ENCODE measurements at places on chromosomes 13 and 19.

- no peak for DNase-seq
These were observed 22.5 kb upstream of the ALOX5AP start for GRCh38 chr13:30712536-30713532.

- DNase-seq: no peak
These were observed 25.5 kb downstream of the NEK5 start for GRCh38 chr13:52103386-52103785.

DNA sequence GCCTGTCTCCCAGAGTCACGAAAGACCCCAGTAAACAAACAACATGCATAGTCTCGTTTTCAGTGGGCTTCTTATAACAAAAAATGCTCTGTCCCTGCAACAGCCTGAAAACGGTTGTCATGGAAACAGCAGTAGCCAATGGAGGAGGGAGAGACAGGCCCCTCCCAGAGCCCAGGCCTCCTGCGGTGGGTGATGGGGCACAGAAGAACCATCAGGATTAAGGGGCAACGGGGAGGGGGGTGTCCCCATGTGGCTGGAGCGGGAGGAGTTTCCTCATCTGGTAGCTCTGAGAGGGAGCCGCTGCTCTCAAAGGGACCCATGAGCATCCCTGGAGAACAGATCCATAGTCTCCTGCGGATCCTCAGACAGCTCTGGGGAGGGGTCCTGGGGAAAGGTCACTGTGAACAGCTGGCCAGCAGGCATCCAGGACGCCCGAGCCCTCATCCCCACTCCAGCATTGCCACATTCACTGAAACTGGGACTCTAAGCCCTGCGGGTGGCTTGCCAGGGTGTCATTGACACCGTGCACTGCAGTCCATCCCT is 37.5 kb upstream of the PNMA8B start:
- DNase-seq: no peak

DNA sequence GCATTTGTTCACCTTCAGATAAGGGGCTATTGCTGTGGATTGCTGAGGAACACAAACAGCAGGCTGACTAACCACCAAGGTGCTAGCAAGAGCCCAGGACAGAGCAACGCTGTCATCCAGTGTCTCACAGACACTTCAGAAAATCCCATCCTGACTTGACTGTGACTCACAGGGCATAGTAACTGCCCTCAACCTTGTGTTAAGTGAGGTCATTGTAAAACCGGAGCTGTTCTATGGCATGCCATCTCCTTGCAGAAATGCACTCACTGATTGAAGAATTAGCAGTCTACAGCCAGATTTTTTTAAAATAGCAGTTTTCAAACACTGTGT is 51.1 kb downstream of the TNFRSF19 start:
- DNase-seq: no peak

GRCh38 chr19:31598730-31599238 is 249.5 kb upstream of the TSHZ3 start:
- no peak for DNase-seq

- no peak for DNase-seq
These were observed 78.6 kb upstream of the TEX29 start for GRCh38 chr13:111241862-111242261.

DNA sequence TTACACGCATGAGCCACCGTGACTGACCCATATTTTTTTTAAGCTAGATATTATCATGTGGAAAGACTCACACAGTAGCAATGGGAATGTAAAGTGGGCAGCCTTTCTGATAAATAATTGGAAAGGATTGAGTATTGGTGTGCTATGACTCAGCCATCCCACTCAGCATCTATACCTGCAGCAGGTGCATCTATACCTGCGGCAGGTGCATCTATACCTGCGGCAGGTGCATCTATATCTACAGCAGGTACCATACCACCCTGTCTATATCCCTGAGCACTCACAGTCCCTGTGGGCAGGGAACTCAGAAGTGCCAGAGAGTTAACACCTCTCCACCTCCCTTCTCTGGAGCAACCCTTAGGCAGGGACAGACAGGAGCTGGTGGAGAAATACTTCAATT is 5.2 kb upstream of the LRRC8E start:
- no peak for DNase-seq

- no peak for DNase-seq
These were observed 20.5 kb upstream of the USE1 start for GRCh38 chr19:17194608-17195007.

DNA sequence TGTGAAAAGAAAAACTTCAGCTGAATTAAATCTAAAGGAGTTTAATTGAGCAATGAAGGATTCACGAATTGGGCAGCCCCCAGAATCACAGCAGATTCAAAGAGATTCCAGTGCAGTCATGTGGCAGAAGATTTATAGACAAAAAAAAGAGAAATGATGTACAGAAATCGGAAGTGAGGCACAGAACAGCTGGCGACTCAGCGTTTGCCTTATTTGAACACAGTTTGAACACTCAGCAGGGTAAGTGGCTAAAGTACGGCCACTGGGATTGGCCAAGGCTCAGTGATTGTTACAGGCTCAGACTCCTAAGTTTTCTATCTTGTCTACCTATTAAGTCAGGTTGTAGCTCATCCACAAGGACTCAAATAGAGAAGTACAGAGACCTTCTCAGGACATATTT is 11.6 kb upstream of the CFAP97D2 start:
- no peak for DNase-seq

GRCh38 chr13:48979892-48980291 is 4.2 kb downstream of the FNDC3A start:
- DNase-seq: no peak

- DNase-seq: no peak
These were observed 1.3 kb downstream of the NCLN start for GRCh38 chr19:3186891-3187661.

DNA sequence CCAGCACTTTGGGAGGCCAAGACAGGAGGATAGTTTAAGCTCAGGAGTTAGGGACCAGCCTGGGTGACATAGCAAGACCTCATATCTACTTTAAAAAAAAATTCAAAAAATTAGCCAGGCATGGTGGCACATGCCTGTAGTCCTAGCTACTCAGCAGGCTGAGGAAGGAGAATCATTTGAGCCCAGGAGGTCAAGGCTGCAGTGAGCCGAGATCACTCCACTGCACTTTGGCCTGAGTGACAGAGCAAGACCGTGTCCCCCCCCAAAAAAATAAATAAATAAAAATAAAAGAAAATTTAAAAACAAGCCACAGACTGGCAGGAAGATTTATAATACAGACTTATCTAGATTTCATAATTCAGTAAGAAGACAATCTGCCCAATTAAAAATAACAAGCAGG is 14.8 kb downstream of the PSPC1 start:
- DNase-seq: no peak

DNA sequence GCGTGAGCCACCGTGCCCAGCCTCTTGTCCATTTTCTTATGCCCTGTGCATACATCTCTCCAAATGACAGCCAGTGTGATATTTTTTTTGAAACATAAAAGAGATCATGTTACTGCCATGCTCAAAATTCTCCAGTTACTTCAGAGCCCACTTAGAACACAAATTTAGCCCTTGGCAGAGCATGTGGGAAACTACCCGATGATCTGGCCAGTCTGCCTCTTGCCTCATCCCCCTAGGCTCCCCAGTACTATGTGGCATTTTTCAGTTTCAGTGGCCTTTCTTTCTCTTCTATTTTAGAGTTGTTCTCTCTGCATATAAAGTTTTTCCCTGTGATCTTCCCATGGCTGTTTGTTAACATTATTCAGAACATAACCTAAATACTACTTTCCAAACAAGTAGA is 323.0 kb downstream of the GPC5 start:
- DNase-seq: no peak

GRCh38 chr19:13976446-13976845 is 24.1 kb downstream of the DCAF15 start:
- DNase-seq: no peak

DNA sequence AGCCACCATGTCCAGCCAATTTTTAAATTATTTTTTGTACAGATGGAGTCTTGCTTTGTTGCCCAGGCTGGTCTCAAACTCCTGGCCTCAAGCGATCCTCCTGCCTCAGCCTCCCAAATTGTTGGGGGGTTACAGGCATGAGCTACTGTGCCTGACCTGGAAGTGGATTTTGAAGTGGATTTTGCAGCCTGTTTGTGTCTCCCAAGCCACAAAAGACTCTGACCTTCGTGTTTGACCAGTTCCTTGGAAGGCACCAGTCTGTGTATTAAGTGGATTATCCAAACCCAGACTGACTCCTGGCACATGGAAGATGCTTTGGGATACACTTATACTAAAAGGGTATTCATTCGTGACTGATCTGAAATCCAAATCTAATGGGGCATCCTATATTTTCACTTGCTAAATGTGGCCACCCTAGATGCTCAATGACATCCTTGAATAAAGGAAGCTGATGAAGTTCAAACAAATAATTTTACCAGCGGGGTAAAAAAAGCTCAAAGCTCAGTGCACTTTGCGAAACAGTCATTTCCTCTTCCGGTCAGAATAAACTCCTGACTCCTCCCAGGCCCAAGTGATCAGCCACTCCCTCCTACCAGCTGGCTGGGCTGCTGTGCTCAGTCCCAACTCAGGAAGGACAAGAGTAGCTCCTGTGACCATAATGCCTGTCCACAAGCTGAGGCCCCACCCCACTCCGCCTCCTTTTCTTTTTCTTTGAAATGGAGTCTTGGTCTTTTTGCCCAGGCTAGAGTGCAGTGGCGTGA is 32.6 kb upstream of the GATAD2A start:
- DNase-seq: no peak

DNA sequence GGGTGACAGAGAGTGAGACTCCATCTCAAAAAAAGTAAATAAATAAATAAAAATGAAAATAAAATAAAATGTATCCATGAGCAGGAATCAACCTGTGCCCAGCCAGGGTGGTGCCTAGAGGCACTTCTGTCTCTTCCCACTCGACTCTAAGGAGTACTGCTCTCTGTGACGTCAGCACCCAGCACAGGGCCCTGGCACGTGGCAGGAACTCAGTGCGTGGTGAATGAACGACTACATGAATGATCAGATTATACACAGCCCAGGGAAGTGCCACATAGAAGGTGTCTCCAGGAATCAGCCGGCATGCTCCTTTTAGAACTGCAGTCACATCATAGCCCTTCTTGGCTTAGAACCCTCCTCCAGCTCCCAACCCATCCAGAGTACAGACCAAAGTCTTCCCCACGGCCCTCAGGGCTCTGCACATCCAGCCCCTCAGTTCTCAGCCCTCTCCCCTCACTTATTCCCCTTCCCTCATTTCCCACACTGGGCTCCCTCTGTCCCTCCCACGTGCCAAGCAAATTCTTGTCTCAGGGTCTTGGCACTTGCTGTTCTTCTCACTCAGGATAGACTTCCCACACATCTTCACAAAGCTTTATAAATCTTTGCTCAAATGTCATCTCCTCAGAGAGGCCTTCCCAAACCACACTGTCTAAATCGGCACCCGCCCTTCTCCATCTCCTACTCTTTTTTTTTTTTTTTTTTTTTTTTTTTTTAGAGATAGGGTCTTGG is 4.2 kb downstream of the CLIP3 start:
- no peak for DNase-seq

DNA sequence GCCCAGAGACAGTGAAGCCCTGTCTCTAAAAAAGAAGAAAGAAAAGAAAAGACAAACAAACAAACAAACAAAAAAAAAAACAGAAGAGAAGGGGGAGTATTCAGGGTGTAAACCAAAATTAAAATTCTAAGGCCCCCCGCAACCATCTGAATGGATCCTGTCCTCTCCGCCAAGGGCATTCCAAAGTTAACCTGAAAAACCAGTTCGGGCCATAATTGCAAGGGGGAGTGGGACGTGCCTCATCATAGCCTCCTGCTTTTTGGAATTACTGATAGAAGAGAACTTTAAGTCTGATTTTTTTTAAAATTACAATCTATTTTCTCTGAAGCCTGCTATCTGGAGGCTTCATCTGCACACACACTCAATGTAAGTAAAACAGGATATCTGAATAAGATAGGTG is 5.7 kb upstream of the IFNL2 start:
- no peak for DNase-seq

GRCh38 chr13:59034198-59034597 is 1129.5 kb downstream of the DIAPH3 start:
- no peak for DNase-seq

- no peak for DNase-seq
These were observed 2.8 kb downstream of the C5AR1 start for GRCh38 chr19:47312366-47313006.

- no peak for DNase-seq
These were observed 71.9 kb upstream of the UBL3 start for GRCh38 chr13:29922281-29922821.

GRCh38 chr19:39154629-39155100 is 29.1 kb downstream of the PAK4 start:
- DNase-seq: no peak

DNA sequence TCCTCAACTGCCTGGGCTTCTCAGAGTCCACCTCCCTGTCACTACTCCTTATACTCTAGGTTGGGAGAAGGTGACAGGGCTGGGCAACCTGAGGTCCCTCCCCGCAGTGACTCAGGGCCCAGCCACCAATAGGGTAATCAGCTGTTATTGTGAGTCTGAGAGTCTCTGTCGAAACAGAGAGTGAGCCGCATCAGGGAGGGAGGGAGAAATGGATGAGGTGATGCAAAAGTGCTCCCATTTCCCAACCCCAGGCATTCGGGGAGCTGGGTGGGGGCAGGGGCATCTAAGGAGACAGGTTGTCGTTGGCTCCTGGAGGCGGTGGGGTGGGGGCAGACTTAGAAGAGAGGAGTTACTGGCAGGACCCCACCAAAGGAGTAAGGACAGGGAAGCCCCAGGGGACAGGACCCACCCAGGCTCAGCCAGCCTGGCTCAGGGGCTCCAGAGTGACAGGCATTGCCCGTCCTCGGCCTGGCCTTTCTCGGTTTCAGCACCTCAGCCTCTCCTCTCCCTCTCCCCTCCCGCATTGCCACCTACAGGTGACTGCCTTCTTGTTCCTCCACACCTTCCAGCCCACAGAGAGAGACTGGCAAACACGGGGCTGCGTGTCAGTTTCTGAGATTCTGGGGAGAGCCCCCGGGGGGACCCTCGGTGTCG is at the start of gene DMKN:
TSS of gene DMKN (minus strand) at position 22 of the 654 bp plus-strand sequence. CDS start 174 bp downstream, outside the sequence.
- no peak for DNase-seq

- no peak for DNase-seq
These were observed 52.9 kb downstream of the OR10H4 start for GRCh38 chr19:16001481-16002312.

- no peak for DNase-seq
These were observed 175.7 kb upstream of the UBL3 start for GRCh38 chr13:30026093-30026492.

- DNase-seq: no peak
These were observed 6.7 kb downstream of the CD209 start for GRCh38 chr19:7740682-7741054.
